ENCODE measurements at places on chromosomes 1 and 21.

- no peak for DNase-seq
These were observed 53.4 kb downstream of the MACO1 start for GRCh38 chr1:25484096-25484495.

DNA sequence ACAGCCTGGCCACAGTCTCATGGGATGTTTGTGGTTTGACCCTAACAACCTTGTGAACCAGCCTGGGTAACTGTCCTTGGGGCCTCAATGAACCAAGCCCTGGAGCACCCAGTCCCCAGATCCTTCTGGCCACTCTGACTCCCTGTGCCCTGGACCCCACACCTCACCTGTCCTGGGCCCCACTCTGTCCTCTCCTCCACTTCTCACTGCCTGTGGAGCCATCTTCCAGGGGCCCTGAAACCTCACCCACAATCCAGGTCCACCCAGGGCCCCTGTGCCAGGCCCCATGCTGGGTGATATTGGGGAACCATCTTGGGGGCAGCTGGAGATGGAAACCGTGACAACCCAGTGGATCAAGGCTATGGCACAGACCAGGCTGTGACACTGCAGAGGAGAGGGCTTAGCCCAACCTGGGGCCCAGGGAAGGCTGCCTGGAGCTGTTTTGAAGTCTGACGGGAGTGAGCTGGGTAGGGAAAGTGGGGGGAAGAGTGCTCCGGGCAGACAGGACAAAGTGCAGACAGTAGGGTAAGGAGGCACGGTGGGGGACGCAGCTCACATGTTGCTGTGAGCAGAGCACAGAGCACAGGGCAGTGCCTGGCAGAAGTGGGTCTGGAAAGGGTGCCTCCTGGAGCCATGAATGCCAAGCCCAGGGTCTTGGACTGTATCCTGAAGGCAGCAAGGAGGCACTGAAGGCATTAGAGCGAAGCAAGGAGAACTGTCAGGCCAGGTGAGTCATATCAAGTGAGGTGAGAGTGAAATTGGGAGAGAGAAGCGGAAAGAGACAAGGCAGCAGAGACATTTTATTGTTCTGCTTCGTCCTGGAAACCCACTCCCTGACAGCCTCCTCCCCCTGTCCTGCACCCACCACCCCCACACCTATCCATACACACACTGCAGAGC, 12.1 kb upstream of the LRP8 start:
- DNase-seq, result no peak

- DNase-seq, result no peak
These were observed 36.8 kb upstream of the SLC16A1 start for GRCh38 chr1:112992780-112993179.

DNA sequence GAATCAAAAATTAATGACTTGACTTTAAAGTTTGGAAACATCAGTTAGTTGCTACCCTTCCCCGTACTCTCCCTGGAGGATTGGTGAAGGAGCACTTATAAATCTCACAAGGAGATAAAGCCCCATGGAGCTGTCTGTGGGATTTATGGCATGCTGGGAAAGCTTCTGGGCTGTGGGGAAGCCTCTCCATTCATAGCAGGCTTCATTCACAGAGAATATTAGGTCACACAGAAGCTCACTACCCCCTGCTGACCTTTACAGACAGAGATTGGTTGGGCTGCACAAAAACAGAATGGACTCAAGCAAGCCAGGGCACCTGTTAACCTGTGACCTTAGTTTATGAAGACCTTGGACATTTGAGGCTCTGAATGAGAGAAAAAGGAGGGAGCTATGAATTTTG, 32.1 kb downstream of the RGL1 start:
- no peak for DNase-seq

DNA sequence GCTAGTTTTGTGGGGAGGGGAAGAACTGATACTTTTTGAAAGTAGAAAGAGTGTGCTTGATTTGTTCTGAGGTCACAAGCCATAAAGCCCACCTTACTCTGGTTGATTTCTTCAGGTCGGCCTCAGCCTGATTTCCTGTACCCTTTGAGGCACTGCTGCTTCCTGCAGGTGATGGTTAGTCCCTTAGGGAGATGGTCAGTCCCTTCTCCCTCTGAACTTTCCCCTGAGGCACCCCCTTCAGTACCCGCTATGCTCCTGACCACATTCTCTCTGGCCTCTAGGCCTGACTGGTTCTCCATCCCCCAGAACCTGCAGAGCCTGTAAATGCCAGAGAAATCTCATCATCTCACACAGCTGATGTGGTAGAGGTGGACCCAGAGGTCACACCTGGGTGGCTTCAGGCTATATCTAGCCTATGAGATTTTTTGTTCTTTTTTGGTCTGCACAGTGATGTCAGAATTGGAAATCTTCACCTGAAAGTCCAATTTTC, 15.0 kb upstream of the ID3 start:
- no peak for DNase-seq

DNA sequence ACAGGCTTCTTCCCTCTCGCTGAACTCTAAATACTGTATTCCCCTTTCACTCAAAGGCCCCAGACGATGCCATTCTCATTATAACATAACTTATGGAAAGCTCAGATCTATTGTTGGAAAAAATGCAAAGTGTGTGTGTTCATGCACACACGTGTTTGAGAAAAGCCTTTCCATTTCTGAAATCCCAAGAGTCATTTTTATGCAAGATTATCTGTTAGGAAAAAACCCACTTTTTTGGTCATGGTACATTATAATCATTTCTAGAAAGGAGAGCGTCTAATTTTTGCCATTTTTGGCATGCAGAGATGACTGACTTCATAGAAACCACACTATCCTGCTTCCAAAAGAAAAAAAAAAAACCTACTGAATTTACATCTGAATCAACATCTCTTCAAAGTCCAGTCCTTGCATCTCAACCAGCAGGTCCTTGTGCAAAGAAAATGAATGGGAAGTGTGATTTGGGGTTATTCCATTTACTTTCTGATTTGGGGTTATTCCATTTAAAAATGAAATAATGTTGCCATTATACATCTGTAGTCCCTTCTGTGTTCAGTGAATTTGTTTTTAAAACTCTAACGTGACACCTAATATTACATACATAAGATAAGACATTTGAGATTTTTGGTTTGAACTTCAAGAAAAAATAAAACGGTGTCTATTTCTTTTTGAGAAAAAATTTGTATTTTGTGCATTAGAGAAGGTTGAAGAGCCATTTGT, 150.3 kb downstream of the DHRS3 start:
- no peak for DNase-seq

- DNase-seq, result no peak
These were observed 8.9 kb downstream of the MAPKAPK2 start for GRCh38 chr1:206693592-206693991.

- no peak for DNase-seq
These were observed 472.0 kb downstream of the CAMTA1 start for GRCh38 chr1:7257225-7257624.

- no peak for DNase-seq
These were observed 42.7 kb upstream of the GLIS1 start for GRCh38 chr1:53781654-53782053.

DNA sequence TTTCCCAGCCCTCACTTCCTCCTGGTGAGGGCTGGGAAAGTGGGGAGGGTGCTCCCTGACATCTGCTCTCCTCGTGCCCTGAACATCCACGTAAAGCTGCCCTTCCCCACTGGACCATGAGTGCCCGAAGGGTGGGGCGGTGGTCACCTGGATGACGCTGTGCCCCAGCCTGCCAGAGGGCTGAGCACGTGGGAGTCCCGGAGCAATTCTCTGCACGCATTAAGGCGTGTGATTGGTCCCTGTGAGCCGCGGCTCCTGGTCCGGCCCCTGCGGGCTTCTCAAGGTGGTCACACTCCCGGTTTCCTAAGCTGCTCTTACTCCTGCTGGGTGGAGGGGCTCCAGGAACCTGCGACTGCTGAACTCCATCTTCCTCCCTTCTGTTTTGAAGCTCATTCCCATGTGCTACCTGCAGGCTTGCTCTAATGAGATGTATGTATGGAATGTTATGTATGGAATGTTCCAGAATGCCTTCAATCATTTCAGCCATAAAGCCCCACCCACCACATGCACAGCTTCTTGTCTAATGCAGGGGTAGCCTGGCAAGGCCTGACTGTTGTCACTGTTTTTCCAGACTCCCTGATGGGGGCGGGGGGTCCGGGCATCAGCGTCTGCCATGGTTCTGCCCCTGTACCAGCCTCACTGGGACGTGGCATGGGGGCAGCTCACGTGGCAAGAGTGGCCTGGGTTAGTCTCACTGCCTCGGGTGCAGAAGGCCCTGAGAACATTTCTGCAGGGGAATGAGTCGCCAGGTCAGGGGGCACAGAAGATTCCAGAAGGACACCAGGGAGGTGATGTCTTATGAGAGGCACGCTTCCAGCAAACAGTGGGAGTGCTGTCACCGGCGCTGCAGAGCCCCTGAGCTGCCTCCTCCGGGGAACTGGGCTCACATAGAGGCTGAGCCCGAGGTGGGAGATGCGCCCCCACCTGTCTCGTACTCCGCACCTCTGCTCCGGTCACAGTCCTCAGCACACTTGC, 19.4 kb downstream of the KRTAP10-1 start:
- no peak for DNase-seq

GRCh38 chr1:76861149-76861548, 6.1 kb upstream of the ST6GALNAC5 start:
- DNase-seq, result no peak

- DNase-seq, result no peak
These were observed 69.2 kb downstream of the MATN1 start for GRCh38 chr1:30654188-30654587.

DNA sequence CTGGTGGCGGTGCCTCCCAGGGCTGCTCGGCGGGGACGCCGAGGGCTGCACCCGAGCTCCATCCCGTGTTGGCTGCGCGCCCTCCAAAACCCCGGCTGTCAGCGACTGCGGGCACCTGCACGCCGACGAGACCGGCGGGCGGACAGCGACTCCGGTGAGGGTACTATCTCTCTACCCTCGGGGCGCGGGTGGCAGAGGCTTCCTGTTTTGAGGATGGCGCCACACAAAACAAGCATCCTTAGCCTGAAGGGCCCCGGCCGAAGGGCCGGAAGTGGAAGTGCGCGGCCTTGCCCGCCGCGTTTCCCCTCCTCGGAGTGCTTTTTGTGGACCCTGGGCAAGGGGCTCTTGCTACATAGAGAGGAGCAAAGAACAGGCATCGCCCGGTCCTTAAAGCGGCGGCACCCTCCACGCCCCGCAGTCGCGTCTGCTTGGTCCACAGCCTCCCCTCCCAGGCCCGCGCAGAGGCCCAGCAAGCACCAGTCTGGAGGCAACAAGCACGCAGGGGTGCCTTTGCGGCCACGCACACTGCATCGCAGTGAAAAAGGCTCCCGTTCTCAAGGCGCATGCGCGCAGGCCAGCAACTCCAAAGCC, 561 bp upstream of the COQ8A start:
- DNase-seq, result no peak

DNA sequence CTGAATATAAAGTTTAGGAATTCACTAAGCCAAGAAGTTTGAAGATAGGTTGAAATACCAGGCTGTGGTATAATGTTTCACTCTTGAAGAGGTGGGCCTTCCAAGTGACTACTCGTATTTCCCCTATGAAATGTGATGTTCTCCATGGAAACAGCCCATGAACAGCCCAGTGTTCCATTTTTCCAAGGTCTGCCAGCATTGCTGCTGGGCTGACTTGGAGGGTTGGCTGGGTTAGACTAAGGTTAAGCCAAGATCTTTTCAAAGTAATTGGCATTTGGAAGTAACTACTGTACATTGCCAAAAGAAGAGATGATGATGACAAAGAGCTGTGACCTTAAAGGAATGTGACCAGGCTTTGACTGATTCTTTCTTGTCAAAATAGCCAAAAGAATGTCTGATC, 73.8 kb downstream of the RPE65 start:
- DNase-seq, result no peak

DNA sequence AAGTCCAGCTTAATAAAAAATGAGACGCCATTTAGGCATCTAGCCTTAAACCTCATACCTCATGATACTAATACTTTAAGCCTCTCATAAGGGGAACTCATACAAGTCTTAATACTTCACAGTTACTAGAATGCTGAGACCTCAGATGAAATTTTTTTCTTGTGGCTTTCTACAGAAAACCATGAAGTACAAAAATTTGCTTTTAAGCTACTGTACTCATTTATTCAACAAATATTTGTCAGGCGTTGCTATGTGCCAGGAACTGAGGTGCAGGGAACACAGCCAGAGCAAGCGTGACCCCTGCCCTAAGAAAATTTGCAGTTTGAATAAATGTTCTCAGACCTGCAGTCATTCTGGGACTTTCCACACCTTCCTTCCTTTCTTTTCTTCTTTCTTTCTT, 150.6 kb downstream of the MRPL39 start:
- no peak for DNase-seq

DNA sequence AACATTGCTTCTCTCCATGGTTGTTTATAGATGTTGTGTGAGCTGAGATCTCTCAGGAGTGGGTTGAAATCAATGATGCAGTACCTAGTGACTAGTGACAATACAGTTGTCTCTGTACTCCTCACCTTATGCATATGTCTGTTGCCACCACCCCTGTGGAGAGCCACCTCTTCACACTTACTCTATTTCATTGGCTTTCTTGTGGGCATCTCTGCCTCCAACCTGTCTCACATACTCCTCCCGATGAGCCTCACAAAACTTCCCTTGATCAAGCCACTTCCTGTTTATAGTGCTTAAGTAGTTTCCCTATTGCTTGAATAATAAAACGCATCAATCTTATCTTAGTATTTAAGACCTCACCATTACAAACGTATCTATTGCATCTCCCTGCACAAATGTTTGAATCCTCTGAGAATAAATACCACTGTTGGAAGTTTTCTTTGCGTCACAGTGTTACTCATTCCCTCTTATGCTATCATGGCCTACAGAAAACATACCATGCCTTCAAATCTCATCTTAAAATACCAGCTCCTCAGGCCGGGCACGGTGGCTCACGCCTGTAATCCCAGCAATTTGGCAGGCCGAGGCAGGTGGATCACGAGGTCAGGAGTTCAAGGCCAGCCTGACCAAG, 54.7 kb upstream of the GREM2 start:
- no peak for DNase-seq

DNA sequence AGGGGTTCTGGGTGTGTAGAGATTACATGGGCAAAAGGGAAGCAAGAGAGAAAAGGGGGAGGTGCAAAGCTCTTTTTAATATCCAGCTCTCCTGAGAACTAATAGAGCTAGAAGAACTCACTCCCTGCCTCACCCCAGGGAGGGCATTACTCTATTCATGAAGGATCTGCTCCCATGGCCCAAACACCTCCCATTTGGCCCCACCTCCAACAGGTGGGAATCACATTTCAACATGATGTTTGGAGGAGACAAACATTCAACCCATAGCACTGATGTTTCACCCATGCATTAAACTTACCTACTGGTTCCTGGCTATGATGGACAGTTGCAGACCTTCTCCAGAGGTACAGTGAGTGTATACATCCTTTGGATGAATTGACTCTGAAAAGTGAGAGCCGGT, 7.3 kb upstream of the JUN start:
- no peak for DNase-seq

DNA sequence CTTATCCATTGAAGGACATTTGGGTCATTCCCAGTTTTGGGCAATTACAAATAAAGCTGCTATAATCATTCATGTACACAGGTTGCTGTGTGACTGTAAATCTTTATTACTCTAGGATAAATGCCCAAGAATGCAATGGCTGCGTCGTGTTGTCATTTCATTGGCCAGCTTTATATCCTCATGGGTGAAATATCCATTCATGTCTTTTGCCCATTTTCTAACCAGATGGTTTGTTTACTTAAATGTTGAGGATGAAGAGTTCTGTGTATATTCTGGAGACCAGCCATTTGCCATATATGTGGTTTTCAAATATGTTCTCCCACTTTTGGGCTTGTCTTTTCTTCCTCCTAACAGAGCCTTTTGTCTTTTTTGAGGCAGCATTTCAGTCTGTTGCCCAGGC, 25.3 kb downstream of the TRIM11 start:
- DNase-seq, result no peak
